D341Med (cell line): ENCODE measurements at places on chromosomes 3 and 15.

DNA sequence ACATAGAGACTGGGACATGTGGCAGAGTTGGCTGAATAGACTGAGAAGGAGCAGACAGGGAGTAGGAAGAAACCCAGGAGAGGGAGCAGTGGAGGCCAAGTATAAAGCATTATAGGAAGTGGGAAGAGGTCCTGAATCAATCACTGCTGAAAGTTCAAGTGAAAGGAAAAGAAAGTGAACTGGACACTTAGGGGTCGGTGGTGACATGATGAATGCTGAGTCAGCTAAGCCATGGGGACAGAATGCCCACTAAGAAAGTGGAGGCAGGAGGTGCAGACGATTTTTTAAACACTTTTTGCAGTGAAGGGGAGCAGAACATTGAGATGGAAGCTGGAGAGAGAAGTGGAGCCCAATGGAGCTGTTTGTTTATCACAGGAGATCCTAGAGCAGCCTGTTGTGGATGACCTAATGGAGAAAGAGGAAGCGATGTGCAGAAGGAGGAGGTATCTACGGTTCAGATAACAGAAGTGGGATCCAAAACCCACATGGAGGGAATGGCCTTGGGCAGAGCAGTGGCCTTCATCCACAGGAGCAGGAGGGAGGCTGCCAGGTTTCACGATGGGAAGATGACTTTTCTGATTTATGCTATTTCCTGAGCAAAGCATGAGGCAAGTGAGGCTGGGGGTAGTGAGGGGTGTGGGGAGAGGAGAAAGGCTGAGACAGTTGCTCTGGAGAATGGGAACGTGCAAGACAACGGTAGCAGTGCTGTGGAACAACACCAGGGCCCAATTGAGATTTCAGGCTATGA is 208.2 kb downstream of the RPLP1 start:
- DNase-seq = no peak

- DNase-seq = no peak
These were observed 1268.1 kb downstream of the OTOL1 start for GRCh38 chr3:162764808-162765071.

GRCh38 chr15:82150645-82151044 is 104.8 kb upstream of the MEX3B start:
- no peak for DNase-seq

- DNase-seq = no peak
These were observed 47.3 kb downstream of the WWTR1 start for GRCh38 chr3:149610351-149611105.

DNA sequence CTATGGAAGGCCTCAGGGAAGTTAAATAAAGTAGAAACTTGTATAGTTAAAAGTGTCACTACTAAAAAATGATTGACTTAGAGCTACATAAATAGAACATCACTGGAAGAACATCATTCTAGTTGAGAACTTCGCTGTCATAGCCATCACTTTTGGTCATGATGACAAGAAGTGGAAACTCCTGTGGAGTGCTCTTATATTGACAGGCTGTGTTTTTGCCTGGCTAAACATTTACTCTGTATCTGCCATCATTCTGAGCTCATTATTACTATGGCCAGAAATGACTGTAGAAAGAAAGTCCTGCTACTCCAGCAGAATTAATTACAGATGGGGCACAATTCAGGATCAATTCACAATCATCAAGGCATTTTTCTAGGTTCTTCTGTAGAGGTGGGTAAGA is 165.1 kb upstream of the GOLIM4 start:
- no peak for DNase-seq

DNA sequence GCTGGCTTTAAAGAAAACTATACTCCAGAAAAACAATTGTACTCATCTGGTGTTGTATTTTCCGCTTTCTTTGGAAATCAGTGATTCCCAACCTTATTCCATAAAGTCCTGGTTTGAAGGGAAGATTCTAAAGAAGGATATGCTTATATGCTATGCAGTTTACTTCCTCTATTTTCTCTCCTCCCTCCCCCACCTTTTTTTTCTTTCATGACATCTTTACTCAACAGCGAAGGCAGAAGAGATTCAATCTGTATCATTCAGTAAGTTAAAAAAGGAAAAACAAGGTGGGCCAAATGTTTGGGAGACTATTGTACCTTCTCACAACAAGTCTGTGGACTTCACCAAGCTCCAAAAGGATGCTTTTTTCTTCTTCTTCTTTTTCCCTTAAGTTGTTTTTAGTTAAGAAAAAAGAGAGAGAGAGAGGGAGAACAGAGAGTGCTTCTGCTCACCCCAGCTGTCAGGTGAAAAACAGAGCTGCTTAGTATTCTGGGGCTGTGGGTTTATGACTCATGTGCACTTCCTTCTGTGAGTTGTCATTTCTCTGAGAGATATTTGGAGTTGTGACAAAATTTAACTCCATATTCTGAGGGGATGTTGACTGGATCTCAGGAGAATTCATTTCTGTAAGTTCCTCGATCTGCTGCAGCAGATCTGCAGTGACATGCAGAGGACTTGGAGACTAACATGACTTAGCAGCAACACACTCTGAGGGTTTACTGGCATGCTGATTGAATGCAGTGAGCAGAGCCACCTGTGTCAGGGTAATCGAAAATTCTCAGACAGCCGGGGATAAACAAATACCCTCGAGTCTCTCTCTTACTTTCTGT is 70.7 kb downstream of the SSR3 start:
- DNase-seq = no peak

DNA sequence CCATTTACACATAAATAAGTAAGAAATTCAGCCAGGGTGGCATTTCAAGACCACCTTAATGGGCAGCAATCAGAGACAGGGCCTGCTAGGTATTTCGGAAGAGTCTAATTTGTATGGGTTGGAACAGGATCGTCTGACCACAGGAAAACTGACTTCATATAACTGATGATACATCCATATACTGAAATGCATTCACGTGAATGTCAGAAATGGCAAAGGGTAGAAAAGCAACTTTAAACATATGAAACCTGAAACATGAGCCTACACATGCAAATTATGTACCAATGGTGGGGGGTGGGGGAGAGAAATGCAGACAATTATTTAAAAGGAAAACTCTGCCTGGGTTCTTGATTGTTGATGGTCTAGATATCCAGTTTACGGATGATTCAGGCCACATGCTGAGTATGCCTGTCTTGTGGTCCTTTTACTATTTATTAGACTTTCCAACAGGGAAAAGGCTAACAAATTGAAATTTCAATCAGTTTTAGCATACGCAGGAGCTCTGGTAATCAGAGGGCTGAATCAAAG is 582.2 kb downstream of the FOXP1 start:
- DNase-seq = no peak

GRCh38 chr15:78004222-78004727 is 73.2 kb downstream of the TBC1D2B start:
- no peak for DNase-seq
